ENCODE measurements at places on chromosomes 1 and 21.

GRCh38 chr21:14956807-14957206 is 108.0 kb downstream of the NRIP1 start:
- DNase-seq, result no peak

- no peak for DNase-seq
Measured at GRCh38 chr21:33651965-33652680, 9.8 kb downstream of the ITSN1 start.

DNA sequence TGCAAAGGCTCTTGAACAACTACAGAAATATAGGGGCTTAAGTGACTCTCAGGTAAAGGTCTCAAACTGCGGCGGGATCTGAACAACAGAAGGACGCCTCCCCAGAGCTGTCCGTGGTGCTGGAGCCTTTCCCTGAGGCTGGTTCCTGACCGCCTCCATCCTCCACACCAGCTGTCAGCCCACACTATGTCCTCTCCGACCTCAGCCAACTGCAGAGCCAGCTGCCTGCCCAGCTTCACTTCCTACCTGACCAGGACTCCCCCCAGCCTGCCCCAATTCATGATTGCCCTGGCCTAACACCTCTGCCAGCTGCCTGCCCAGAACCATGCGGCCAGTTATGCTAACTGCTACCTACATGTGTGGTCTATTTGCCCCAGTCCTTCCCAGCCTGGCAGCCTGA is 63.6 kb upstream of the ZC3H12A start:
- DNase-seq, result no peak

DNA sequence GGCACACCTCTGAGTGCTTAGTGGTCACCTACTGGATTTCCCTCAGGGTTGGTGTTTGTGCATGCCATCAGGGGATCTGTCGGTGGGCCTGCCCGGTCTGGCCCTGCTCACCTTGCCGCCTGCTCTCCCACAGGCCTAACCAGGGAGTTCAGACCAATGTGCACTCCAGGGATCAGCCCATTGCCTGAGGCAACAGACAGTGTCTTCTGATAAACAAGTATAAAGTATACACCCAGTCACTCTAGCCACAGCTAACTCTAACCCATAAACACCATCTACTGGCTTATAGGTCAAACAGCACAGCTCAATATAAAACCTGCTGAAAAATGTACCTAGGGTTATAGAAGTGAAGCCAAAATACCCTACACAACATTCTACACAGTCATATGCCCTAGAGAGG is 1300.0 kb downstream of the PLA2G4A start:
- no peak for DNase-seq

DNA sequence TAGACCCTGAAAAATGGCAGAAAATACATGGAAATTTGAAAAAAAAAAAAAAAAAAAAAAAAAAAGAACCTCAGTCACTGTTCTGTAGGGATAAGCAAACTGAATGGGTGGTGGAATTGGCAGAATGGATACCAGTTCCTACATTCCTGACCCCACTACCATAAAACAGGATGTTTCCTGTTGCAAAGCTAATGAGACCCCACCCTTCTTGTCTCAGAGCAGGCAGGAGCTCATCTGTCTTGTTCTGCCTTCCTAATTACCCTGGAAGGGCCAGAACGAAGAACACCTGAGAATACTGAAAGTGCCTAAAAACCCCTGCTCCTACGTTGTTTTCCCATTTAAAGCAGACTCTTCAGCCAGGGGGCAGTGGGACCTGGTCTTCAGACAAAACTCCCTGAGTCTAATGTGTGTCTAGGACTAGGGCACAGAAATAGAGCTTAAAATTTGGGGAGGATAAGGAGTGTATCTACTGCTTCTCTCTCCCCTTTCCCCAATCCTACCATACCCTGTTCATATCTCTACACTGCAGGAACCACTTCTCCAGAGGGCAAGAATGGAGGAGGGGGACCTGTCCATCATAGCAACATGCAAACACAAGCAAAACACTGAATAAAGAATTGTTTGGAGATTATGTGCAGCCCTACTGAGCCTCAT is 3.9 kb downstream of the C1orf56 start:
- DNase-seq, result no peak

- DNase-seq, result peak; percentile 44
Measured at GRCh38 chr1:237316352-237316751, 274.4 kb downstream of the RYR2 start.

DNA sequence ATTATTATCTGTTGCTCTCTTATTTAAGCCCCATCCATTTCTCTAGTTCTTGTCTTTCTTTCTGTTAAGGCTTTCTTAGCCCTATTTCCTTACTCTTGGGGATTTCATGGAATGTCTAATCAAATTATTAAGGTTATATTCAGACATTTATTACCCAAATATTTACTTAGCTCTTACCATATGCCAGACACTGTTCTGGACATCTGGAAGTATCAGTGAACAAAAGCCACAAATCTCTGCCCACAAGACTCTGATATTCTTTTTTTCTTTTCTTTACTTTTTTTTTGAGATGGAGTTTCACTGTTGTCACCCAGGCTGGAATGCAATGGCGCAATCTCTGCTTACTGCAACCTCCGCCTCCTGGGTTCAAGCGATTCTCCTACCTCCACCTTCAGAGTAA is 74.3 kb upstream of the NBL1 start:
- no peak for DNase-seq

- no peak for DNase-seq
Measured at GRCh38 chr1:152969036-152969435, 1.4 kb upstream of the SPRR4 start.

GRCh38 chr1:157870490-157870889 is 28.9 kb upstream of the CD5L start:
- no peak for DNase-seq

- no peak for DNase-seq
Measured at GRCh38 chr21:35437941-35438340, 388.8 kb upstream of the RUNX1 start.

- DNase-seq, result peak; percentile 43
Measured at GRCh38 chr1:157968508-157968907, 24.9 kb upstream of the KIRREL1 start.

- DNase-seq, result no peak
Measured at GRCh38 chr1:232145768-232146167, 484.2 kb downstream of the SIPA1L2 start.

GRCh38 chr1:203447151-203447550 is 28.5 kb upstream of the PRELP start:
- DNase-seq, result no peak

DNA sequence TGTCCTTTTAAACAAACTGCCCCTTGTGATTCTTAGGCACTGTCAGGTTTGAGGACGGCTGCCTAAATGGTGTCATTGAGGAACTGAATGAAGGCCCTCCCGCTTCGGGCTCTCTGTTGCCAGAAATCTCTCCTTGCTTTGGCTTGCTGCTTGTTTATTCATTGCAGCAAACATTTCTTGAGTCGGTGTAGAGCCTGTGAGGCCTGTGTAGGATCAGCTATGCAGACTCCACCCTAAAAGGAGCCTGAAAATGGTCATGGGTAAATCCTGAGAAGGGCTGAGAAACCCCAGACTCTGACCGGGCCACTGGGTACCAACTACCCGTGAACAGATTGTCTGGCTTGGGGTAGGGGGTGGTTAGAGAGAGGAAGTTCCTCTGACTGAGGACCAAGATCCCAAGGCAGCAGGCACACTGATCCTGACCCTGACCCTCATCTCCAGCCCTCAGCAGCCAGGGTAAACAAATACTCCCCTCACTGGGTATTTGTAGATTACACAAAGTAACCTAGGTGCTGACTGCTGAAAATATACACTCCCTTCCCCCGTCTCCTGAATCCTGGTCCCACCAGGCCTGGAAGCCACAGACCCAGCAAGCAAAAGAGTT is 3.1 kb downstream of the IL6R start:
- no peak for DNase-seq

GRCh38 chr1:222620566-222620965 is 2.7 kb downstream of the MIA3 start:
- DNase-seq, result no peak

- no peak for DNase-seq
Measured at GRCh38 chr1:145689922-145690321, 17.2 kb downstream of the PDZK1 start.

GRCh38 chr1:194297094-194297493 is 1110.7 kb upstream of the B3GALT2 start:
- DNase-seq, result no peak

DNA sequence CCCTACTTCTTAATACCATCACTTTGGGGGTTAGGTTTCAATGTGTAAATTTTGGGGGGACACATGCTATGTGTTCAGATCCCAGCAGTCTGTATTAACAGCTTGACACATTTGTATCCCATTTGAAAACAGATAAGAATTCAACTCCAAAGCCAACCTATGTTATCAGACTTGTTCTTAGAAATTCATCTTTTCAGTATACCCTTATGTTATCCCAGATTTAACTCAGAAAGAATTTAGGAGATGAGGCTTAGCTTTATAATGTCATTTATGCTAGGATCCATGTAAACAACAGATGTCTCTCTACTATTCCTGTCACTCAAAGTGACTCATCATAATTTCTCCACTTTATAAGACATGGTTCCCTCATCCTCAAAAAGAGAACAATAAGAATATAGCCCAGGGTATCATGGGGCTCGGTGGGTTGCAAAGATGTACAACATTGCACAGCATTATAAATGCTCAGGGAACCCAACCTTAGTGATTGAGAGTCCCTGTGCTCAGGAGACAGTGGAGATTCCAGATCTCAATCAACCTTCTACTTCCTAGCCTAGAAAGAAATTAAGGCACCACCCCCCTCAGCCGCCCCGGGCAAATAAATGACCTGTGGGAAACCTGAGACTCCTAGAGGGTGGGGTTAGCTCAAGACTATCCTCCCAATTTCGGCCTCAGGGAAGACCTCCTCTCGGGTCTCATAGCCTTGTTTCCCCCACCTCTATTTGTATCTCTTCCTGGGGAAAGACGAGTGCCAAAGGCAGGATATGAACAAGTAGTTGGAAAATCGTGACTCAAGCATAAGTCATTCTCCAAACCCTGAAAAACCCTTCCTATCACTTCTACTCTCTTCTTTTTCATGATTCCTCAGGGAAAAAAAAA is 265.1 kb upstream of the CAMK1G start:
- no peak for DNase-seq

- DNase-seq, result no peak
Measured at GRCh38 chr1:226401355-226402303, 6.3 kb downstream of the PARP1 start.

- DNase-seq, result no peak
Measured at GRCh38 chr1:197928849-197929336, 11.7 kb downstream of the LHX9 start.

DNA sequence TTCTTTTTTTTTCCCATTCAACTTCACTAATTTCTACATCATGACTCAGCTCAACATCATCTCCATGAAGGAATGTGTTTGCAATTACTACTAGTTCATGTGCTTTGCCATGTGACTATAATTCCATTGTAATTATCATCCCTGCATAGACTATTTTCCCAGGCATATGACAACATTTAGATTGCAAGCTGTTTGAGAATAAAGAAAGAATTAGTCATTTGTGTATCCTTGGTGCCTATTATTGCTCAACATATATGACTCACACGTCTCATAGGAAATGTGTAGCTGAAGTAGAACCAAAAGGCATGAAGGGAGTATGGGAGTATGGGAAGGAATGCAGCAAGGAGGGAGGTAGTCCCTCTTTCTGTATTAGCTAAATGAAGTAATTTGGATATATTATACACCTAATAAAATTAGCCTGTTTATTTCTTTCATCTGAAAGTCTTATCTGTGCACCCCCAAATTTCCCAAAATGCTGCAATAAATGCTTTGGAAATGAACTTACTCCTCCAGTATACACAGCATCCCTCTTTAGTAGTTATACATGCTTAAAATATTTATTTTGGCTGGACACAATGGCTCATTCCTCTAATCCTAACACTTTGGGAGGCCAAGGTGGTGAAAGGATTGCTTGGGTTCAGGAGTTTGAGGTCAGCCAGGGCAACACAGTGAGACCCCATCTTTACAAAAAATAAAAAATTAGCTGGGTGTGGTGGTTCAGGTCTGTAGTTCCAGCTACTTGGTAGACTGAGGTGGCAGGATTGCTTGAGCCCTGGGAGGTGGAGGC is 316.9 kb upstream of the ADGRL4 start:
- DNase-seq, result no peak

- DNase-seq, result no peak
Measured at GRCh38 chr1:155940482-155940992, 901 bp upstream of the RXFP4 start.

DNA sequence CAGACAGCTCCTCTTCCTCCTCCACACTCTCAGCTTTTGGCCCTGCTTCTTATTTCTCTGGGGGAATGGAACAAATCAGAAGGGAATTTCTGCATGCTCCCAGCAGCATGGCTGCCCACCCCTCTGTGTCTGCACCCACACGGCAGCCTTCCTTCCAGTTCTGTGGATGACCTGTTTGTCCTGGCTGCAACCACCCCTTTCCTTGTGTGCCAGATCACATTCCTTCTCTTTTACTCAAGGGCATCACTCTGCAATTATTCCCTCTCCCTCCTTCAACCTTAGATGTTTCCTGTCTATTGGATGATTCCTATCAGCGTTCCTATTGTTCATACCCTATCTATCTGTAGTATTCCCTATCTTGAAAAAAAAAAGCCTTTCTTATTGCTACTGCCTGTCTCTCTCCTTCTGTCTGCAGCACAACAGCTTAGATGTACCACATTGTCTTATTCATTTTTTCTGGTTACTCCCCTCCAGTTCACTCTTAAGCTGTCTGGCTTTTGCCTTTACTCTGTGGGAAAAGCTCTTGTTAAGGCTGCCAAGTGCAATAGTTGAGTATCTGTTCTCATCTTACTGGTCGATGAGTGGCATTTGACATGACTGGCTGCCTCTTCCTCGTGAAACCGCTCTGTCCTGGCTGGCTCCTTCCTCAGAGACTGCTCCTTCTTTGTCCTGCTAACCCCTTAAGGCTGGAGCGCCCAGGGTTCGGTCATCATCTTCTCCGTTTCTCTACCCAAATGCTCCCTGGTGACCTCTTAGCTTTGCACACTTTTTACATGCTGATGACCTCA is 351.1 kb downstream of the CAMTA1 start:
- no peak for DNase-seq

DNA sequence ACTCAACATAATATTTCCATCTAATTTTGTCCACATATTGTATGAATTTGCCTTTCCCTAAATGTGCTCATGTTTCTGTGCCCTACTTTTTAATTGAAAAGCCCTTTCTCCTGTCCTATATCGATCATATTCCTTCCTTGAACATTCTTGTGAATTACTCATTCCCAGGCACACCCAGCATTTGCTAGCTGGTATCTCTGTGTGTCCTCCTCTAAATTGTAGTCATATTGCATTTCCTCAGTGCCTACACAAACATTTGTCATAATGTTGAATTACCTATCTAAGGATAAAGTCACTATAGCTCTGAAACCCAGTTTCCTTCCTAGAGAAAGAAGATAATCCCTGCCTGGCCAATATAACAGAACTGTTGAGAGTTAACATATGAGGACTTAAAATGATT is 39.6 kb upstream of the TBX15 start:
- DNase-seq, result no peak

GRCh38 chr1:59063501-59063900 is 233.4 kb upstream of the FGGY start:
- no peak for DNase-seq

GRCh38 chr1:71019233-71019969 is 28.2 kb downstream of the PTGER3 start:
- DNase-seq, result no peak

DNA sequence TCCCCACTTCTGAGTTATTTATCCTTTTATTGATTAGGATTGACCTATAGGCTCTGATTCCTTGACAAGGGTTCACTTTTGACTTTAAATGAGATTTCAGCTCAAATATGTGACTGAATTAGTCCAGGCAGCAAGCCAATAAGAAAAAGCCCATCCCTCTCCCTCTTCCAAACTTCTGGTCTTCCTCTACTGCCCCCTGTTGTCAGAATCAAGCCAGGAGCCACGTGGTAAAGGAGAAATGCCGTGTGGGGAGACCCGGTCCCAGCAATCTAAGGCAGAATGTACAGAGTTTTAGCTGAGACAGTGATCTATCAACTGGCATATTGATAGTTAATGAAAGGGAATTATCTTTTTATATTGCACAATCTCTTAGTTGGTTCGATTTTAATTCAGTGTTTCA is 5.2 kb downstream of the ADAMTS5 start:
- peak; percentile 52 for DNase-seq
